ENCODE measurements at places on chromosomes 1 and 21.
A peak's percentile ranks its signal among the peaks of the same experiment; 100 is the strongest.

DNA sequence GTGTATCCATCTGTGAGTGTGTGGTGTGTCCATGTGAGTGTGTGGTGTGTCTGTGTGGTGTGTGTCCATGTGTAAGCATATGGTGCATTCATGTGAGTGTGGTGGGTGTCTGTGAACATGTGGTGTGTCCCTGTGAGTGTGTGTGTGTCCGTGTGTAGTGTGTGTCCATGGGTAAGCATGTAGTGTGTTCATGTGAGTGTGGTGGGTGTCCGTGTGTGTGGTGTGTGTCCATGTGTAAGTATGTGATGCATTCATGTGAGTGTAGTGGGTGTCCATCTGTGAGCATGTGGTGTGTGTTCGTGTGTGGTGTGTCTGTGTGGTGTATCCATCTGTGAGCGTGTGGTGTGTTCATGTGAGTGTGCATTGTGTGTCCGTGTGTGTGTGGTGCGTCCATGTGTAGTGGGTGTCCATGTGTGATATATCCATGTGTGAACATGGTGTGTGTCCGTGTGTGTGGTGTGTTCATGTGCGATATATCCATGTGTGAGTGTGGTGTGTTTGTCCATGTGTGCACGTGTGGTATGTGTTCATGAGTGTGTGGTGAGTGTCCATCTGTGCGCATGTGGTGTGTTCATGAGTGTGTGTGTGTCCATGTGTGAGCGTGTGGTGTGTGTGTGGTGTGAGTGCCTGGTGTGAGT is 12.3 kb downstream of the SLC19A1 start:
- no peak for DNase-seq

DNA sequence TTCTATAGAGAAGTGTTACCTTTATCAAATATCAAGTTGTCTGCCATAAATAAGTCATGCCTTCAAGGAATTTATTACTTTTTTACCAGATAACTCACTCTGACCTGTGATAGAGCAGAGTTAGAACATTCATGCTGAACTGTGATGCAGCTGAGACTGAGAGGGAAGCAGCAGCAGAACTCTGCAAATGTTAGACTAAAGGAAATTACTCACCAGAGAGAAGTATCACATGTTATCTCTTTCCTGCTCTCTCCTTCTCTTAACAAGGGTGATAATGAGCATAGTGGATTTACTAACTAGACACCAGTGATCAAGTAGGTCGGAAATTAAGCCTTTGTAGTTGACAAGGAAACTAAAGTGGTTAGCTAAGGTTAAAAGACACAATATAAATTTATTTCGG is 181.6 kb downstream of the RASAL2 start:
- no peak for DNase-seq

GRCh38 chr1:189673217-189673616 is 804.4 kb downstream of the BRINP3 start:
- DNase-seq, result no peak

DNA sequence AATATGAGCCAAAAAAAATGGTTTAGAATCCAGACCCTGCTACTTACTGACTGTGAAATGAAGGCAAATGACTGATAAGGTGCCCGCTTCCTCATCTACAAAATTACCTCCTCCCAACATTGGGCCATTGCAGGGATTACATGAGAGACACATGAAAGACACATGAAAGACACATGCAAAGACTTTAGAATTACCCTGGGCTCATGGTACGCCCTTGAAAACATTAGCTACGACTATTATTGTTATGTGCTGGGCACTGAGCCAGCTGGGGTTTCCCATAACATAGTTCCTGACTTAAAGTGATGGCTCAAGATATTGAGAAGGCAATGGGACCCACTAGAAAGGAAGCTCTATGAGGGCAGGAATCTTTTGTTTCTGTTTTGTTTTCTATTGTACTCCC is 43.7 kb upstream of the KANK4 start:
- DNase-seq, result no peak

- DNase-seq, result no peak
Measured at GRCh38 chr1:25544819-25545218, 1.4 kb downstream of the LDLRAP1 start.

GRCh38 chr21:28832715-28833061 is 160.0 kb downstream of the LTN1 start:
- DNase-seq, result no peak

GRCh38 chr1:179881642-179882252 is 338 bp upstream of the TOR1AIP1 start:
- no peak for DNase-seq

GRCh38 chr21:25329227-25329825 is 278.0 kb downstream of the MRPL39 start:
- DNase-seq, result no peak

DNA sequence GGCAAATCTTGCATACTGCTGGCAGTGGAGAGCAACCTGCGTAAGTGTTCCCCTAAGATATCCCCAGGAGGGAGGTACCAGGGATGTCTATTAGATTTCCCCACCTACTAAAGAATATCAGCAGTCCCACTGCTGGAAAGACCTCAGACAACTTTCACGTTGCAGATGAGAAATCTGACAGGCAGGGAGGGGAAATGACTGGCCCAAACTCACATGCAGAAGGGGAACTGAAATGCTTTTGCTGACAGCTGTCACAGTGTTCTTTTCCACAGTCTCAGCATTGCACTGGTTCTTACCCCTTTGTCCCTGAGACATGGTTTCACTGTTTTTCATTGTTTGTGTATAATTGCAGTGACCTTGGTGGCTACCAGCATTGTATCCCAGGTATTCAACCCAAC is 84.8 kb upstream of the ATP1A1 start:
- DNase-seq, result no peak

GRCh38 chr1:33177996-33178540 is 3.8 kb downstream of the TRIM62 start:
- DNase-seq, result no peak

- no peak for DNase-seq
Measured at GRCh38 chr1:18836654-18837053, 22.8 kb downstream of the TAS1R2 start.

DNA sequence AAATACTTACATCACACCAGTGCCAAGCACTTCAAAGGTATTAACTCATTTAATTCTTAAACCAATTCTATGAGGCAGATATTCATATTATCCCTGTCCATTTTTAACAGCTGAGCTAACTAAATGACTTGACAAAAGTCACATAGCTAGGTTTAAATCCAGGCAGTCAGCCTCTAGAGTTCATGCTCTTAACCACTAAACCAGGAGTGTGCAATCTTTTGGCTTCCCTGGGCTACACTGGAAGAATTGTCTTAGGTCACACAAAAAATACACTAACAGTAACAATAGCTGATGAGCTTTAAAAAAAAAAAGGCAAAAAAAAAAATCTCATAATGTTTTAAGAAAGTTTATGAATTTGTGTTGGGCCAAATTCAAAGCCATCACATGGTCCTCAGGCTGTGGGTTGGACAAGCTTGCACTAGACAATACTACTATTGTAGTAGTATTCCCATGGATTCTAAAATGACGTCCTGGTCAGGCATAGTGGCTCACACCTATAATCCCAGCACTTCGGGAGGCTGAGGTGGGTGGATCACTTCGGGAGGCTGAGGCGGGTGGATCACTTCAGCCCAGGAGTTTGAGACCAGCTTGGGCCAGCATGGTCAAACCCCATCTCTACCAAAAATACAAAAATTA is 10.0 kb downstream of the UBR4 start:
- no peak for DNase-seq

DNA sequence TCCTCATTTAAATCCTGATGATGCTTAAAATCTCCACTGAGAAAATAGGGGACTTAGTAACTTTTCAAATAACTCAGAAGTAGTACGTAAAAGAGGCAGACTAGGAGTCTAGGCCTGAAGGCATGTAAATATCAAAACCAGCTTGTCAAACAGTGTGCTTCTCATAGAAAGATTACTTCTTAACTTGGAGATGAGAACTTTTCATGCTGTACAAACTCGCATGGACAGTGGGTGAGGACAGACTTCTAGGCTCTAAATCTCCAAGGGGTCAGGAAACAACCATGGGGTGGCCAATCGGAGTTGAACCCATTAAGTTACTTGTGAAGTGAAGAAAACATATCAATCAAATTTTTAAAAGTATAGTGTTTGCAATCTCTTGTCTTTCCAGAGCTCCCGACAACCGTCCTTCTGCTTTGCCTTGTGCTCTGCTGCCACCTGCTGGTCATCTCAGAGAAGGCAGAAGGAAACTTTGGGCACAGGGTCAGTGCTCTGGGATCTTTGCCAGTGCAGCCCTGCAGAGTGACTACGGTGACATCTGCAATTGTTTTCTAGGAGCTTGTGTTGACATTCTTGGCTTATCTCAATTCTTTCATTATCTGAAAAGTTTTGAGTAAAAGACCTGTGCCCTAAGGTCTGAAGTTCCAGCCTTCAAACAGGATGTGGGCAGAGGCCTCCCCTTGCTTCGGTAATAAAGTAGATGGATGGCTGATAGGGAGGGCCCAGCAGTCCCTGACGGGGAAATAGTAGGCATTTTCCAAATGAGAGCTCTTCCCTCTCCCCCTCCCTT is 105.1 kb upstream of the PDE4B start:
- peak; percentile 74 for DNase-seq

DNA sequence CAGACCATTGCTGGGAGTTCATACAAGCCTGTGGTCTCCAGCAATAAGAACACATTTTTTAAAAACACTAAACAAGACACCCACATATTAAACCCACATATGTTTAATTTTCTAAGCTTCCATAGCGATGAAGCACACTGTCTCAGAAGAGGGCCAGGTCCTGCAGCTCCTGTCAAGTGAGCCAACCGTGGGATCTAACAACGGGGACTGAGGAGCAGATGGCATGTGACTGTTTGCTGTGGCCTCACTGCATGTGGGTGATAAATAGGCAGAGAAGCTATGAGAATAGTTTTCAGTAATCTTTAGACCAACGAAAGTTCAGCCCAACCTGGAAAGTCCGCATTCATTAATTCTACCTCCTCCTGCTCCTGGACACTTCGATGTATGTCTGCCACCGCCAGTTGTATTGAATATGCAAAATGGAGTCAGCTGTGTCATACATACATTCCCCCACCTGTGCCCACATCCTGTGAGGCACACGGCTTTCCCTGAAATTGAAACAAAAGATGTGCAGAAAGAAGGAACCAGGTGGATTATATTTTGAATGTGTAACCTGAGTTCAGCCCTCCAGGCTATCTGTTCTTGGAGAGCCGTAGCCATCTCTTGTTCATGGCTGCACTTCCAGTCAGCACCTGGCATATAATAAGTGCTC is 88.2 kb downstream of the MIS18A start:
- DNase-seq, result no peak
